ENCODE measurements at places on chromosomes 3 and 15.

DNA sequence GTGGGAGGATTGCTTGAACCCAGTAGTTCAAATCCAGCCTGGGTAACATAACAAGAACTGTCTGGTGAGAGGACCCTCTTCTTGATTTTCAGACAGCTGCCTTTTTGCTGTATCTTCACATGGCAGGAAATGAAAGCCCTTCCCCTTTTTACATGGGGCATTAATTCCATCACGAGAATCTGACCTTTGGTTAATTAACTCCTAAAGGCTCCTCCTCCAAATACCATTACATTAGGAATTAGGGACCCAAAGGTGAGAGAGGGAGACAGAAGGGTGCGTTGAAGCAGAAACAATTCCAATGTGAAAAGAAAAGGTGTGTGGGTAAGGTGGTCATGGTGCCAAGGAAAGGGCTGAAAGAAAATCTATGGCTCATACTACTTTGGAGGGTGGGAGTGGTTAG lies 536.2 kb downstream of the MAGI1 start:
- no peak for DNase-seq

GRCh38 chr15:81155375-81156218 lies 21.5 kb downstream of the CFAP161 start:
- DNase-seq, result peak; percentile 31

GRCh38 chr15:74315626-74316025 lies 51.8 kb downstream of the CYP11A1 start:
- peak; percentile 17 for DNase-seq

DNA sequence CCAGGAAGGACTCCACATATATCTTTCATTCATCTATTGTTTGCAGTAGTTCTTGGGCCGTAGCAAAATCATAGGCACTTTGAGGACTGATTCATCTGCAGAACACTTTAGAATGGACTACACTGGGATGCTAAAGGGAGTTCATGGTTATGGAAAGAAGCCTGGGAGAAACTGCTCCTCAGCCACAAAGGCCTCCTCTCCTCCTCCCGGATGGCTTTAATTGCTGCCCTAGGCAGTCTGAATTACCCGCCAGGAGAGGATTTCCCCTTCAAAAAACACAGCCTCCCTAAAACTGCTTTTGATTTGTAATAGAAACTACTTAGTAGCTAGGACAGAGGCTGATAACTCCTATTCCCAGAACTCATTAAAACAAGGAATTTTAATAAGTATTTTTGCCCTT lies 4.6 kb downstream of the TMEM266 start:
- no peak for DNase-seq

DNA sequence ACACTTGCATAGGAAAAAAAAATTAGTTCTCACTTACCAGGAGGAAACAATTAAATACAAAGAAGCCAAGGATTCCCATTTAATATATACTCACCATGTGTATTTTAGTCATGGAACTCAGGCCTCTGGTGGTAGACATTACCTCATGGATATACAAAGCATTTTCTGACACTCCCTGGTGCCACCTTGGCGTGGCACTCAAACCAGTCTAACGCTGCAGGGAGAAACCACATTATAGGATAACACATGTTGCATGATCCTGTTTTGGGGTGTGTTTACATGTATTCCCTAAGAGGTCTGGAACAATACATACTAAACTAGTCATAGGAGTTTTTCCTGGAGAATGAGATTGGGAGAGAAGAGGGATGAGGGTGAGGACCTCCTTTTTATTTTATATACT lies 5.9 kb upstream of the RTF1 start:
- DNase-seq, result no peak

DNA sequence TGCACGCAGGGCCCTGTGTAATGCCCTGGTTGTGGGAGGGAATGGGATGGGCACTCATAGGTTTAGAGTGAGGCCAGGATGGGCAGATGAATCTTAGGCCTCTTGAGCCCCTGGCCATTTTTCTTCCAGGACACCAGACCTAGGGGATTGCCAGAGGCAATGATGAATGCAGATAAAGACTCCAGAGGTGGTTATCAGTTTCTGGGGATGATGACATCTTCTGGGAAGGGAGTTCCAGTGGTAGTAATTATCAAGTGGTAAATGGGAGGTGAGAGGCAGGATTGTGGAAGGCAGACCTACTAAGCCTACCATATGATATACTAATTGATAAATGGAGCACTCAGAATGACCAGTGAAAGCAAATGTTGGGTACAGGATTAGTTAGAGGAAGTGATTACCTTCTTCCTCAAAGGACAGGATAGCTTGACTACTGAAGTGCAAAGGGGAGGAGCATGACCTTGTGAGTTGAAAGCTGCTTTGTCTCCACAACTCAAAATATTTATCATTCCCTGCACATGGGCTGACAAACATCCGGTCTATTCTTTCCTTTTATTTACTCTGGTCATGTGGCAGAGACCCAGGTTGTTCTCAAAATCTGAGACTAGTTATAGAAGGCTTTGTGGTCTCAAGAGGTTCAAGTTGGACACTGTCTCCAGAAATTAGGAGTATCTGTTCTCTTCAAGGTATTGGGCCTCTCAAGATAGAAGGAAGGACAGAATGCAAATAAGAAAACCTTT lies 10.2 kb upstream of the MAPK6 start:
- no peak for DNase-seq

GRCh38 chr15:84821501-84822021 lies 4.4 kb downstream of the ALPK3 start:
- DNase-seq, result no peak

DNA sequence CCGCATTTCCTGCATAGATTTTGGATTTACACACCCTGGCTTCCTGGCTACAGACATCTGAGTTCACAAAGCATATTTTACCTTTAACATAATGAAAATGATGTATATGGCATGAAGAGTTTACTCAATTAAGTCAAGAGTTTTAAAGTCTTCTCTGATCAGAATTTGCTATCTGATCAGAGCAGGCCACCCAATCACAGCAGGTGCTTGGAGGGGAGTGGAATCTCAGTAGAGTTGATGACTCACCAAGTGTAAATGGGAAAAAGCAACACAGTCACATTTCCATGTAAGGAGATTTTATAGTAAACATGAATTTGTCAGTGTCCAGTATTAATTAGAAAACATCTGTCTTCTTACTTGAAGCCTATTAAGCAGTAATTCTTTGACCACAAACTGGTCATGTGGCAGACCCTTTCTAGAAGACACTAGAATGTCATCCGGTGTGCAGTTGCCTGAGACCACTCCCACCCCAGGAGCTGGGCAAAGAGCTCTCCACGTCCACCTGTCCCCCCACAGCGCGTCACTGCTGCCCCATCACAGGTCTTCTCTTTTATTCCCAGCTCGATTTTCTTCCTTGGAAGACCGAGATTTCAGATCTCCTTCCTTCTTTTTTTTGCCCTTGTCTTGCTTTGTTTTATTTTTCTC lies 10.8 kb downstream of the MESD start:
- no peak for DNase-seq

DNA sequence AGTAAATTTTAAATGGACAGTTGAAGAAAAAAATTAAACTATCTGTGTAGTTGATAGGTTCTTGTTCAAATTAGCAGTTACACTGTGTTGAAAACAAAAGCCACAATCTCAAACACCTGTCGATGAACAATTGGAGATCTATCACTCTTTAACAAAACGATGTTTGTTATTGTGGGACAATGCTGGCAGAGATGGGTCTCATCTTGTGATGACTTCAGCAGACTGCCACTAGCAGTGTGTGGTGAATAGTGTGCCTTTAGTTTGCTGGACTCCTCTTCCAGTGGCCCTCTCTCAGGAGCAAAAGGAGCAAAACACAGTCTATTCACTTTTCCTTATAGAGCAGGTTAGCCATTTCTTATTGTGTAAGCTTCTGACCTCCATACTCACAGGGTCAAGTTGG lies 14.7 kb upstream of the TRIM59 start:
- DNase-seq, result no peak

DNA sequence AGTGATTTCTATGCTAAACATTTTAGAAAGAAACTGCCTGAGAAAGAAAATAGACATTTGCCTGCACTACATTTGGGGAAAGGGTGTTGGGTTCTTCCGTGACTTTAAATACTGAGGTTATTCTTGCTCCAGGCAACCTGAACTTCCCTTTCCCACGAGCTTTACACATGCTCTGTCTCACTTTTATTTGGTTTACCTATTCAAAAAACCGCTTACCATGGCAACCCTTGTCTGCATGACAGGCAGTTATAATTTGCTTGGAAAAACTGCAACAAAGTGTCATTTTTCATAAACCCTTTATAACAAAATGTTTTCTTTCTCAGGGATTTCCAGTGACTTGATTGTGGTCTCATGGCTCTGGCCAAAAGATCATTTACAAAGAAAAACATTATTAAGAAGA lies 416.3 kb upstream of the MEIS2 start:
- no peak for DNase-seq

- DNase-seq, result no peak
These were observed 247.1 kb upstream of the LMCD1 start for GRCh38 chr3:8254489-8254888.

DNA sequence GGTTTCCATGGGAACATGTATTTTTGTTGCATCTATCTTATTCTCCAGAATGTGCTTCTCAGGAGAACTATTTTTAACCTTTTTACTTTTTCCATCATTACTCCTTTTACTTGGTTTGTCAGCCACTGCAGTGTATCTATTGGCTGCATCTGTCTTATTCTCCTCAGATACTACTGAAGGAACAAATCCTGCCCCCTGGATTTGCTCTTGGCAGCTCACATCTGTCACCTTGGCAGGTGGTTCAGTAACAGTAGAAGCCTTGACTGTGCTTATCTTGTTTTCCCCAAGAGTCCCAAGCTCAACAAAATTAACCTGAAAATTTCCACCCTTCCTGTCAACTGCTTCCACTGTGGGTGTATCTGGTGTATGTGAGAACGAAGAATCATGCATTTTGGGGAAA lies 106.0 kb downstream of the MAP4 start:
- DNase-seq, result no peak

DNA sequence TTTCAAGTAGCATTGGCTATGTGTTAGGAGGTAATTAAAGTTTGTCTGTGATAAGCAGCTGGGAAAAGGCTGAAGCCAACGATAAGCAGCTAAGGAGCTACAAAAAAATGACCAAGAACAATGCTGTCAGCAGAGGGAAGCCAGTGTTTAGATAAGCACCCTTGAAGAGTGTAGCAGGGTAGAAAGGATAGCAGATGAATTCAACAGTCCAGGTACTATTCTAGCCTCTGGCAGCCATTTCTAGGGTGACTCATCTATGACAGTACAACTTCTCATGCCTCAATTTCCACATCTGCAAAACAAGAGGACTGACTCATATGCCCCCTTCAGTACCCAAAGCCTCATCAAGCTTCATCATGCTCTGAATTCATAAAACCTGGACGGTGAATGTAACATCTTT lies 617.6 kb upstream of the UBE2E2 start:
- DNase-seq, result no peak

GRCh38 chr3:24155276-24155675 lies 210.2 kb downstream of the NR1D2 start:
- DNase-seq, result no peak

DNA sequence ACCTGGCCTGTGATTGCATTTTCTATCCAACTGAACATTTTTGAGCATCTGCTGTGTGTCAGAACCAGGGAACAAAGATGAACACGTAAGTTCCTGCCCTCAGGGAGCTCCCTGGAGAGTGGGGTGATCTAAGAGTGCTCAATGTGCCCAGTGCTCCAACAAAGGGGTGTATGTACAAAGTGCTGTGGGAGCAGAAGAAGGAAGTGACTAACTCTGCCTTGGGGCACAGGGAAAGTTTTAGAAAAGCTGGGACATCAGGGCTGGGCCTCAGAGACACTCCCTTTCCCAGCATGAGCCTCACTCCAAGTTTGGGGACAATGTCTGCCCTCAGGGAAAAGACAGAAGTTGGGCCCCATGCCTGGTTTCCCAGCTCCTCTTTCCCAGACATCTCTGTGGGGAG lies 27.6 kb upstream of the BNC1 start:
- no peak for DNase-seq

DNA sequence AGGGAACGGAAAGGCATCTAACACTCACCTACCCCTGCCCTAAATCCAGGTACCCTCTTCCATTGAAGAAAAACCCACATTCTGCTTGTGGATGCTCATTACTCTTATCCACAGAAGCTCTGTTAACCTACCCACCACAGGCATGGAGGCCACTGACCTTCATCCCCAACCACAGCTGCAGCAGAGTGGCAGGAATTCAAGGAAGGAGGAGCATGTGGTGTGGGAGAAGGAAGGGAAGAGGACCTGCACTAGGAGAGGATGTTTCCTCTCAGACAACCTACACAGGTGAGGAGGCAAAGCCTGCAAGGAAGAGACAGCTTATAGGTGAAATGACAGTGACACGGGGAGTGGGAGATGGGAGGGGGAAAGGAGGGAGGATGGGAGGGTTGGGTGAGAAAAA lies 192.5 kb upstream of the TSC22D2 start:
- no peak for DNase-seq
